AML-193 (cell line): ENCODE measurements at places on chromosomes 3 and 15.

DNA sequence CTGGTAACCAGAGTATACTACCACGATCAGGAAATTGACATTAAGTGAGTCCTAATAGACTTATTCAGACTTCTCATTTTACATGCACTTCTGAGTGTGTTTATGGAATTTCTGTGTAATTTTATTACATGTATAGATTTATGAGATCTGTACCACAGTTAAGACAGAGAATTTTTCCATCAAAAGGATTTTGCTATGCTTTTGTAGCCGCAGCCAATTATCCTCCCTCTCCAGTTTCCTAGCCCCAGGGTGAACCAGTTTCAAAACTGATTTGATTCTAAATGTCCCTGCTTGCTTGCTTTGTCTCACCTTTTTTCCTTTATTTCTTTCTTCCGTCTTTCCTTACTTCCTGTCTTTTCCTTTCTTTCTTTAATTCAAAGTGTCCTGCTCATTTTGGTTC lies 661.2 kb upstream of the BCHE start:
- no peak for DNase-seq

- peak; percentile 97 for DNase-seq
These were observed 21.8 kb downstream of the MGLL start for GRCh38 chr3:127800508-127800907.

GRCh38 chr15:96066852-96067495 lies 263.5 kb upstream of the NR2F2 start:
- DNase-seq = peak; percentile 91

DNA sequence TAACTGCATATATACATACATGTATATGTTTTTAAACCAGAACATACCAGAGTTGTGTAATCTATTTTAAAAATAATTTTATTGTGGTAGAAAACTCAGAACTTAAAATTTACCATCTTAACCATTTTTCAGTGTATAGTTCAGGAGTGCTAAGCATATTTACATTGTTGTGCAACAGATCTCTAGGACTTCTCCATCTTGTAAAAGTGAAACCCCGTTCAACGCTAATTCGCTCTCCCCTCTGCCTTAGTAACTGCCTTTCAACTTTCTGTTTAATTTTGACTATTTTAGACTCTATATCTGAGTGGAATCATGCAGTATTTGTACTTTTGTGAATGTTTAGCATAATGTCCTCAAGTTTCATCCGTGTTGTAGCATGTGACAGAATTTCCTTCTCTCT lies 51.8 kb upstream of the SSR3 start:
- DNase-seq = peak; percentile 31

DNA sequence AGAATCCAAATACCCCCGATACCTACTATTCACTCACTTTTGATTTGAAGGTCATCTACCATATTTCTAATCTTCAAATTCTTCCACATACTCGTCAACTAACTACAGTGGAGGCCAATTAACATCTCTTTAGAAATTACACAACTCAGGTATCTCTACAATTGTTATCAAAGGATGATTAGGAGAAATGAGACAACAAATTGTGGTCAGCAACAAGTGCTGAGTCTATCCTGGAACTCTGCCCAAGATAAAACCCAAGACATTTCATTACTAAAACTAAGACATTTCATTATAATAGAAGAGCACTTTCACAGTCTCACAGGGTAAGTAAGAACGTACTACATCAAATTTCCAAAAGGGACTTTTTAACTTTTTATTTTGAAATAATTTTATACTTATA lies 100.0 kb downstream of the TBC1D5 start:
- DNase-seq = no peak

DNA sequence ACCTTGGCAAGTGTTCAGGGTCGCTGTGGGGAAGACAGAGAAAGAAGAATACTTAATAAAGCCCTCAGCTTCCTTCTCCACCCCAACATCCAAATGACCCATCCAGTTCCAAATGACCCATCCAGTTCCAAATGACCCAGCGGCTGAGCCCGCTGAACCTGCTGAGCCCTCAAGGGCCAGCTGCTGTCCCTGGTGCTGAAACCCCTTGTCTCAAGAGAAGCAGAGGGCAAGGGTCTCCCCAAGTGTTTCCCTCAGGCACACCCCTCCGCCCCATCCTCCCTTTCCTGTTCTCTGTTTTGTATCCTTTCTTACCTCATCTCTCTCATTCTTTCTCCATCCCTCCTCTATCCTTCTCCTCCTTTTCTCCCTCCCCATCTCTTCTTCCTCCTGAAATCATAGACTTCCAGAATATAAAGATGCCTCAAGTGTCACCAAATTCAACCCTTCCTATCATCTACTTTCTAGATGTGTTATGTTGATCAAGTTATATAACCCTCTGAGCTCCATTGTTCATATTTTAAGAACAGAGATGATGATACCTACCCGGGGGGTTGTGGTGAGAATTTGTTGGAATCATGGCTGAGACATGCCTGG lies 29.0 kb downstream of the CCDC33 start:
- no peak for DNase-seq

GRCh38 chr3:56778893-56779292 lies 22.9 kb downstream of the ARHGEF3 start:
- no peak for DNase-seq
